Mesothelial cell of epicardium (in vitro differentiated cells): ENCODE measurements at places on chromosomes 2 and 18. TPM values are rescaled to one million over a fixed set of nuclear protein-coding genes. Genes with fewer than 3 reads are reported as not detected.

GRCh38 chr18:22422909-22423548 lies 5.3 kb upstream of the CTAGE1 start:
- H3K4me1 ChIP-seq, result peaks cover 32% of the 10 kb centered on the region
- no peaks in the 10 kb centered on the region for H3K27me3 ChIP-seq
- no peak overlapping the region for H3K4me3 ChIP-seq
- peak overlapping the region; percentile 57 for H3K27ac ChIP-seq

DNA sequence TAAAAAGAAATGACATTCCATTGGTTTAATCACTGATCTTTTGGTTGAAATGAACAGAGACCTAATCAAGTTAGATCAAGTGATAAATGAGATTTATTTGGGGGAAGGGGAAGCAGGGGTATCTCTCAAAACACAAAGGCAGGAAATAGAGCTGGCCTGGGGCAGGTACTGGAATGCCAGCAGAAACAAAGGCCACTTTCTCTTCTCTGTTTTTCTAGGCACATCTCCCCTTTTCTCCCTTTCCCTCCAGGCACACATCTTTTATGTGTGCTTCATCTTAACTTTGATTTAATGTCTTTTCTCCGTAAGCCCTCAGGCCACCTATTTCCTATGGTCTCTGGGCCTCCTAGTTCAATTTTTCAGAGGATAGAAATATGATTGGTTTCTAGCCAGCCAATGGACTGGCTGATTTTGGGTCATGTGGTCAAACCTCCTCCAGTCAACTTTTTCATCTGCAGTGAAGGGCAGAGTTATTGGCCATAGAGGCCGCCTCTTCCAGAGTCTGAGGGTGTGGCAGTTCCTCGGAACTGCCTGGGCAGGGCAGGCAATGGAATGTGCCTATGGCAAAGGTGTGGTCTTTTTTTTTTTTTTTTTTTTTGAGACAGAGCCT lies 58.9 kb upstream of the FAM136A start:
- H3K27ac ChIP-seq, result no peak overlapping the region
- no peak overlapping the region for H3K4me3 ChIP-seq
- H3K36me3 ChIP-seq, result no peaks in the 10 kb centered on the region

- H3K27ac ChIP-seq, result peak overlapping the region; percentile 96
- peak; percentile 82 for DNase-seq
- H3K36me3 ChIP-seq, result no peaks in the 10 kb centered on the region
- H3K4me1 ChIP-seq, result peaks cover 54% of the 10 kb centered on the region
These were observed 6.5 kb upstream of the WNT6 start for GRCh38 chr2:218852911-218853667.

GRCh38 chr2:86065512-86065911 lies 40.2 kb downstream of the POLR1A start:
- peak overlapping the region; percentile 10 for H3K27ac ChIP-seq
- no peak for DNase-seq
- H3K27me3 ChIP-seq, result no peaks in the 10 kb centered on the region
- H3K4me3 ChIP-seq, result no peak overlapping the region

PRSS56 gene
- total RNA-seq, result 0.09 TPM in 1 of 3 replicates, not detected in the others

- no peak overlapping the region for H3K27ac ChIP-seq
- DNase-seq, result no peak
- H3K27me3 ChIP-seq, result peaks cover 38% of the 10 kb centered on the region
These were observed 246.7 kb upstream of the EPHA4 start for GRCh38 chr2:221818616-221819320.

GRCh38 chr2:203782262-203782976 lies 76.0 kb downstream of the CD28 start:
- no peaks in the 10 kb centered on the region for H3K36me3 ChIP-seq
- H3K4me3 ChIP-seq, result no peak overlapping the region
- peak overlapping the region; percentile 88 for H3K27ac ChIP-seq
- peaks cover 24% of the 10 kb centered on the region for H3K4me1 ChIP-seq
- DNase-seq, result no peak

COLEC12 gene
- 68.7 to 70.5 TPM (median 70.0 TPM) in 3 replicates for total RNA-seq

- no peaks in the 10 kb centered on the region for H3K27me3 ChIP-seq
- H3K4me1 ChIP-seq, result peaks cover 33% of the 10 kb centered on the region
- H3K27ac ChIP-seq, result no peak overlapping the region
- H3K36me3 ChIP-seq, result no peaks in the 10 kb centered on the region
- DNase-seq, result no peak
- no peak overlapping the region for H3K4me3 ChIP-seq
These were observed 141.3 kb downstream of the FIGN start for GRCh38 chr2:163594497-163594896.
